ENCODE measurements at places on chromosomes 13 and 19.

- peak; percentile 18 for DNase-seq
Measured at GRCh38 chr13:78659732-78660494, 958 bp upstream of the OBI1 start.

GRCh38 chr13:40984668-40985366 lies 34.3 kb downstream of the ELF1 start:
- peak; percentile 77 for DNase-seq

- no peak for DNase-seq
Measured at GRCh38 chr19:30374865-30375552, 2.8 kb downstream of the ZNF536 start.

- DNase-seq = no peak
Measured at GRCh38 chr13:20053016-20053415, 94.5 kb downstream of the ZMYM2 start.

- DNase-seq = peak; percentile 89
Measured at GRCh38 chr19:3968556-3969434, 2.1 kb downstream of the DAPK3 start.

GRCh38 chr19:13260883-13261653 lies 110.9 kb downstream of the IER2 start:
- DNase-seq = peak; percentile 18

GRCh38 chr13:37375071-37375470 lies 223.5 kb downstream of the POSTN start:
- DNase-seq = no peak

DNA sequence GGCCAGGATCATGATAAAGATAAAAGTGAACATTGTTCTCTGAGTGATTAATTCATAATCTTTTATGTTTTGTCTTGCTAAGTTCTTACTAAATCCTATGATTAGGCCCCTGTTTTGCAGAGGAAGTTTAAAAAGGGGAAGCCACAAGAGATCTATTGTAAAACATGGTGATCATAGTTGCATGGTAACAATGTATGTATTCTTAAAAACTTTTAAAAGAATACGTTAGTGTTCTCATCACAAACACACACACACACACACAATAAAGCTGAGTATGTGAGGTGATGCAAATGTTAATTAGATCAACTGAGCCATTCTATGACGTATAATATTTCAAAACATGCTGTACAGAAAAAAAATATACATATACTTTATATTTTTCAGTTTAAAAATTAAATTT lies 51.2 kb downstream of the MBD3L2B start:
- no peak for DNase-seq

GRCh38 chr19:28956961-28957360 lies 256.0 kb downstream of the UQCRFS1 start:
- DNase-seq = no peak

- DNase-seq = no peak
Measured at GRCh38 chr19:3455960-3456601, 24.2 kb downstream of the SMIM24 start.

DNA sequence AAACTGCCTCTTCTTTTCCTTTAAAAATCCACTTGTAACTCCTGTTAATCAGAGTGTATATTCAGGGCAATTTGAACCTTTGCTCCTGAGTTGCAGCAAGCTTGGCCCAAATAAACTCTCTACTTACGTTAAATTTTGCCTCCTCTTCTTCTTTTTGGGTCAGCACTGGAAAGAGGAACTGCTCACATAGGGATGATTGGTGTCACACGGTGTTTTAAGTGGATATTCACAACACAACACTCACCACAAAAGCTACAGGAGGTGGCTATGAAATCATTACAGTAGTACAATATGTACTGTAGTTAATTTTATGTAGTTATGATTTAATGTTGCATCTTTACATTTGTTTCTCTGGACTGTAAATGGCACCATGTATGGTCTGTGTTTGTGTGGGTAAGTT lies 96.8 kb upstream of the DOCK9 start:
- no peak for DNase-seq

- DNase-seq = no peak
Measured at GRCh38 chr13:113777311-113778260, 18.6 kb downstream of the TMEM255B start.

GRCh38 chr13:91219201-91219600 lies 128.3 kb upstream of the MIR17HG start:
- no peak for DNase-seq

DNA sequence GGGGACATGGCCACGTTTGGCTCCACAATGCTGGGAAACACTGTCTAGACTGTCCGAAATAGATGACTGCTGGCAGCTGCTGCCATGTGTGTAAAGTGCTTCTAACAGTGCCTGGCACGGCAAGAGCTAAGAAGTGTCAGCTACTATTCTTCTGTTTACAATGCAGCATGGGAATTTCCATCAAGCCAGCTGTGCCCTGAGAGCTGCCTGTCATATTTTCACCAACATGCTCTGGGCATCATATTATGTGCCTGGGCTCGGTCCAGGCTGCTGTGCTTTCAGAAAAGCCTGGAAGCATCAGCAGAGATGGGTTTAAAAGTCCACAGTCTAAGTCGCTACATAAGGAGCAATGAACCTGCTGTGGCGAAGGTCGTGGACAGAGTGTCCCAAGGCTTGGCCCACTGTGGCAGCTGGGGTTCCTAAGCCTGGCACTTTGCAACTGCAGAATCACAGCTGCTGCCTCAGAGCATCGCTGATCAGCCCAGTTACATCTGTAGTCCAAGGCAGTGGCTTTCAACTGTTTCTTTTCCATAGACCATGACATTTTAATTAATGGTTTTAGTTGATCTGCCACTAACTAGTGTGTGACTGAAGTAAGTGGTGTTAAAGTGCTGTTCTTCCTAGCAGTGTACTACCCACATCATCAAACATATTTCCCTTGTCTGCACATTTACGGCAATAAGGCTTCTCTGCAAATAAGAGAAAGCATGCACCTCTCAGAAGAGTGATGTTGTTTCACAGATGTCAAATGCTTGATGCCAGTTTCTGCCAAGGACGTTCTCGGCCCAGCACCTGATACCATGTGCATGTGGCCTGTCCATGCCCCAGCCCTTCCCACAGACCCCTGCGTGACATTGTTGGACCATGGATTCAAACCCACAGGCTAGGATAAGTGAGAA lies 95.7 kb upstream of the C1QTNF9B start:
- no peak for DNase-seq

DNA sequence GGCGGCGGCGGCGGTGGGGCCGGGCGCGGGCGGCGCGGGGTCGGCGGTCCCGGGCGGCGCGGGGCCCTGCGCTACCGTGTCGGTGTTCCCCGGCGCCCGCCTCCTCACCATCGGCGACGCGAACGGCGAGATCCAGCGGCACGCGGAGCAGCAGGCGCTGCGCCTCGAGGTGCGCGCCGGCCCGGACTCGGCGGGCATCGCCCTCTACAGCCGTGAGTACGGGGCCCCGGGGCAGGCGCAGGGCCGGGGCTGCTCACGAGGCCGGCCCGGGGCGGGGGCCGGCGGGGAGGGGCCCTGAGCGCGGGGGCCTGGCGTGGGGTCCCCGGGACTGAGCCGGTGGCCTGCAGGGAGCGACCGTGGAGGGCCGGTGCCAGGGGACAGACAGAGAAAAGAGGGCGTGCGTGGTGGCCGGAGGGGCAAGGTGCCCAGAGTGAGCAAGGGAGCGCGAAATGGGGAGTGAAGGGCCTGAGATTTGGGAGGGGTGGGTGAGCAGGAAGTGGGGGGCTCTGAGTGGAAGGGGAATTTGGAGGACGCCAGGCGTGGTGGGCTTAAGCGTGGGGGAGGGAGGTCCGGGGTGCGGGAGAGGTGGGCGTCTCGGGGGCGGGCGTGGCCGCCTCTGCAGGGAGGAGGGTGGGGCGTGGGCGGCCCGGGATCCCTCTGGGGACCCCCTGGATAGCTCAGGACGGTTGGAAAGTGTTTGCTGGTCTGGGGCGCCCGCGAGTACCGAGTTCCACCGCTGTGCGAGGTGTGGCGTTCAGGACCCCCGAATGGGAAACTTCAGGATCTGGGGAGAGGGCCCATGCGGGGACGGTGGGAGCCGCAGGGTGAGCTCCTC lies 575 bp downstream of the CARM1 start:
- DNase-seq = no peak

- no peak for DNase-seq
Measured at GRCh38 chr19:28247243-28247642, 965.7 kb downstream of the UQCRFS1 start.

DNA sequence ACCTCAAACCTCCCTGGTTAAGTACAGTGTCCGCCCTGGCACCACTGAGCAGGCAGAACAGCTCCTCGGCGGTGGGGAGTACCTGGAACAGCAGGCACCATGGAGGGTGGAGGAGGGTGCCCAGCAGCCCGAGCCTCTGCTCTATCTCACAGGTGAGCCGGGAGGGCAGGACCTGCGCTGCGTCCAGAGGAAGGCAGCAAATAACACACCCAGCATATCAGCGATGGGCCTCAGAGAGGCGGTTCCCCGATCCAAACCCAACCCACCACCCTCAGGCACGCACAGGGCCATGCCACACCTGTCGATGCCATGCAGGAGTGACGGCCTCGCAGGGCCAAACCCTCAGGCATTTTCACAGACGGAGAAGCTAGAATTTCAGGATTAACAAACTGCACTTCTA lies 11.8 kb downstream of the PEPD start:
- no peak for DNase-seq

GRCh38 chr19:31347354-31347753 lies 1.9 kb downstream of the TSHZ3 start:
- no peak for DNase-seq

GRCh38 chr19:44640518-44640917 lies 3.2 kb upstream of the PVR start:
- no peak for DNase-seq

GRCh38 chr19:3179739-3180293 lies 1.2 kb downstream of the S1PR4 start:
- DNase-seq = no peak

GRCh38 chr19:33071887-33072286 lies 7.2 kb upstream of the RHPN2 start:
- no peak for DNase-seq

DNA sequence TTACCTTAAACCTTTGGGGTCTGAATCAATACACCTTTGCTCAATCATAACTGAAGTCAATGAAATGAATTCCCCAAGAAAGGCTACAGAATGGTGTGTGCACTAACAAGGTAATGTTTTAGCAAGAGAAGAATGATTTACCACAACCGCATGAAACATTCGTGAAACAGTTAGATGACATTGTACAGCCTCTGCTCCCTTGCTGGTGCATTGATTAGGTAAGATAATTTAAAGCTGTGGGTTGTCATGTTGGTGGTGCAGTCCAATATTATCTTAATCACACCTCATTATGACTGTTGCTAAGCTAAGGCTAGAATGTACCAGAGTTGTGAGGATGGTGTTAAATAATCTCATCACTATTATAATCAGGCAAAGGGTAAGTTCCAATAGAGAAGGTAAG lies 1673.2 kb upstream of the PRR20A start:
- DNase-seq = no peak

GRCh38 chr13:64704121-64704649 lies 2526.0 kb downstream of the PCDH9 start:
- peak; percentile 66 for DNase-seq

GRCh38 chr13:39496506-39496905 lies 106.5 kb downstream of the LHFPL6 start:
- DNase-seq = no peak

DNA sequence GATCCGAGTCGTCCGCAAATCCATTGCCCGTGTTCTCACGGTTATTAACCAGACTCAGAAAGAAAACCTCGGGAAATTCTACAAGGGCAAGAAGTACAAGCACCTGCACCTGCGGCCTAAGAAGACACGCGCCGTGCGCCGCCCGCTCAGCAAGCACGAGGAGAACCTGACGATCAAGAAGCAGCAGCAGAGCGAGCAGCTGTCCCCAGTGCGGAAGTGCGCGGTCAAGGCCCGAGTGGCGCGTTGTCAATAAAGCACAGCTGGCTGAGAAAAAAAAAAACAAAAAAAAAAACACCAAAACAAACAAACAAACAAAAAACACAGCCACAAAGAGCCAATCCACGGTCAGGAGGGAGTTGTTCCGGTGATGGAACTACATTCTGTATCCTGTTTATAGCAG lies 4.7 kb upstream of the GNA15 start:
- no peak for DNase-seq

GRCh38 chr13:103255587-103256301 lies 189.5 kb upstream of the SLC10A2 start:
- no peak for DNase-seq

GRCh38 chr19:35030257-35031071 lies at the start of gene SCN1B:
Gene SCN1B, plus strand, starts transcription at chr19:35030470. Its CDS starts 351 bp downstream, at chr19:35030821.
- no peak for DNase-seq

GRCh38 chr13:51327961-51328360 lies 11.5 kb upstream of the SERPINE3 start:
- DNase-seq = no peak

DNA sequence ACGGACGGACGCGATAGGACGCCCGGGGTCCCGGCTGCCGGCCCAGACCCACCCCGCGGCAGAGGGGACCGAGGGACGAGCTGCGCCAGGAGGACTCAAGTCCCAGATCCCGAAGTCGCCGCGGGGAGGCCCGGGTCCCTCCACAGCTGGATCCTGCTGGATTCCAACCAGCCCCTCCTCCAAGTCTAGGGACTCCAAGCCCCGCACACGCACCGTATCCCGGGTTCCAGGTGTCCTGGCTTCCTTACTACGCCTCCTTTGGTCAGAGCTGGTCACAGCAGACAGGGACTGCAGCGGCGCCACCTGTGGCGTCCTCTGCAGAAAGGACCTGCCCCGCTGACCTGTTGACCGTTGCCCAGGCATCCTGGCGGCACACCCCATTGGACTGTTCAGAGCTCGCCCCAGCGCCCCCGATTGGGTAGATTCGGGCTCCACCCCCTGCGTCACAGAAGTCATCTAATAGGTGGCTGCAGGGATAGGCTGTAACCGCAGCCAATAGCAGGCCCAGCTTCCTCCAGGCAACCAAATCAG lies 29.0 kb upstream of the ZNF709 start:
- no peak for DNase-seq

DNA sequence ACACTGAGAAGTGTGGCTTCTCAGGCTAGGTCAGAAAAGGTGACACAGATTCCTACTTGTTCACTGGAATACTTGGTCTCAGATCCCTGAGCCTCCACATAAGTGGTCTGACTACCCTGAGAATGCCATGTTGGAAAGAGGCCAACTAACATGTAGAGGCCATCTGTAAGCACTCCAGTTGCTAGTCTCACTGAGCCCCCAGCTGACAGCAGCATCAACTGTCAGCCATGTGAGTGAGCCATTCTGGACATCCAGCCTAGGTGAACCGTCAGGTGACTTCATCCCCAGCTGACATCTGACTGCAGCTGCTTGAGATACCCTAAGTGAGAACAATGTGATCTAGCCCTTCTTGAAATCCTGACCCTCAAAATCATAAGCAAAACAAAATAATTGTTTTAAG lies 18.1 kb upstream of the ARL11 start:
- no peak for DNase-seq
